ENCODE measurements at places on chromosomes 3 and 15.

DNA sequence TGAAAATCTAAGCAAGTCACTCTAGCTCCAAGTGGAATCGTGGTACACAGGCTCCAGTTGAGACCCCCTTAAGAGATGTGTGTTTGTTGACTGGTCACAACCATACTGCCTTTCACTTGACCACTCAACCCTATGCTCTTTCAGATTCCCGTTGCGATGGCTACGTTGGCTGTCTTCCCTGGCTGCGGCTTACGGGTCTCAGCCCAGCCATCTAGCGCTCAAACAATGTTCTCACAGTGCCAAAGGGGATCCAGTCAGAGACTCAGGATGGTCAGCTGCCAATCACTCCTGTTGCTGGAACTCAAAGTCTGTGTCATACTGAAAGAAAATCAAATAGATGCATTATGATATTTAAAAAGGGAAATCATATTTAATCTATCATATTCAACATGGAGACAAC lies 237.6 kb downstream of the ITPR1 start:
- no peak for DNase-seq

DNA sequence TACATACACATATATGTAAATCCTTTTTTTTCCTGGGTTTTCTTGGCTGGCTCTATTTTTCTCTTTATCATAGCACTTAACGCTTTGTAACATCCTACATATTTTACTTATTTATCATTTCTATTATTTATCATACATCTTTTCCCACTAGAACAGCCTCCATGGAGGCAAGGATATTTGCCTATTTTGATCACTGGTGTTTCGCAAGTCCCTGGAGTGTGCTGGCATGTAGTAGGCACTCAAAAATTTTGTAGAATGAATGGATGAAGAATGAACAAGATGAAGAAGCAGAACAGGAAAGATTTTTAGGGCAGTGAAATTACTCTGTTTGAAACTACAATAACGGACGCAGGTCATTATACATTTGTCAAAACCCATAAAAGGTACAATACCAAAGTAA lies 83.0 kb upstream of the PTX3 start:
- DNase-seq, result no peak

GRCh38 chr3:100600181-100601042 lies 9.0 kb upstream of the ADGRG7 start:
- DNase-seq, result no peak

GRCh38 chr3:147904421-147904820 lies 495.3 kb downstream of the ZIC1 start:
- no peak for DNase-seq

GRCh38 chr3:79011821-79012529 lies 755.8 kb downstream of the ROBO1 start:
- DNase-seq, result no peak

DNA sequence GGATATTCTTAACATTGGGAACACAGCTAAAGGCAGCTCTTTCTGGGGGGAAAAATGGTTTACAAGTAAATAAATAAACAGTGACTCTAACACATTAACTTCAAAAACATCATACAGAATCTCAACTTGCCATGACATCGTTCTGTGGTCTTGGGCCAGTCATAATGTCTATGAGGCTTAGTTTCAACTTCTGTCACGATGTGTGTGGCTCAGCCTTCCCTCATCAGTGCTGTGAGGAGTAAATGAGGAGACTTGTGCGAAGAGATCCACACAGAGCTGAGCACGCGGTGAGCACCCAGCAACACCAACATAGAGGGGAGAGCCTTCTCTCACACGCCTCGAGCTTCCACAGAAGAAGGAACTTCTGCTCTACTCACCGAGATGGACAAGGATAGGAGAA lies 49.0 kb downstream of the DZIP1L start:
- DNase-seq, result no peak

DNA sequence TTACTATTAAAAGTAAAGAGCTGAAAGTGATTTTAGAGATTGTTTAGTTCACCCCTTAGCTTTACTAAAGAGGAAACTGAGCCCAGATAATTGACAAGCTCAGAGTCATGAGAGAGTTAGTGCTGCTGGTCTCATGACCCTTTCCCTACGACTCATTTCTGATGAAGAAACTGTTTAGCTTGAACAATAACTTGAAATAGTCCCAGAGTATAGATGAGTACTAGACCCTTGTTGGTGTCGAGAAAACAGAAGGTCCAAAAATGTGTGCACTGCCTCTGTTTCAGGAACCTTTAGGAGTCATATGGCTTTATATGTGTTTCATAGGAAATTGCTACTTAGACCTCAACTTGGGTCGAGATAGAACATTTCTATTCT lies 58.2 kb downstream of the IL16 start:
- no peak for DNase-seq

DNA sequence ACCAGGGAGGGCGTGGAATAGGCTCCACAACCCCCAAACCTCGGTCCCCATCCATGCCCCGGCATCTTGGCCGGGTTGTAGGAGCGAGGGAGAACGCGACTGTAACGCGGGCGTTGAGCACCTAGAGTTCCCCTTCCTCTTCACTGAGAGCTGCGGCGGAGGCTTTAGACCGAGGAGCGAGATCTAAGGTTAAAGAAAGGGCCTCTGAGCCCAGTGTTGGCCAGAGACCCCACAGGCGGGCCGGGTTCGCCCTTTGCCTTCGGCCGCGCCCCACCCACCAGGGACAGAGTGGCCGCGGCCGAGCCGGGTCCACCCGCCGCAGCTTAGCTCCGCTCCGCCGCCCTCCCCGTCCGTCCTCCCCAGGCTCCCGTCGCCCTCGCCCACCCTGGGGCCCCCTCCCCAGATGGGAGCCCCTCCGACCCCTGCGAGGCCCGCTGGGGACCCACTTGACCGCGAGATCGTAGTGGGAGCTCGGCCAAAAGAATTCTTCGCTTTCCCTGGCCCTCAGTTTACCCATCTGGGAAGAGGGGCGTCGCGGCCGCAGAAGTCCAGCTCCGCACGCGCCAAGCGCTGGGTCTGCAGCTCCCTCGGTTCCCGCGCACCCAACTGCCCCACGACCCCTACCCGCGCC lies 425 bp downstream of the ANPEP start:
- no peak for DNase-seq

DNA sequence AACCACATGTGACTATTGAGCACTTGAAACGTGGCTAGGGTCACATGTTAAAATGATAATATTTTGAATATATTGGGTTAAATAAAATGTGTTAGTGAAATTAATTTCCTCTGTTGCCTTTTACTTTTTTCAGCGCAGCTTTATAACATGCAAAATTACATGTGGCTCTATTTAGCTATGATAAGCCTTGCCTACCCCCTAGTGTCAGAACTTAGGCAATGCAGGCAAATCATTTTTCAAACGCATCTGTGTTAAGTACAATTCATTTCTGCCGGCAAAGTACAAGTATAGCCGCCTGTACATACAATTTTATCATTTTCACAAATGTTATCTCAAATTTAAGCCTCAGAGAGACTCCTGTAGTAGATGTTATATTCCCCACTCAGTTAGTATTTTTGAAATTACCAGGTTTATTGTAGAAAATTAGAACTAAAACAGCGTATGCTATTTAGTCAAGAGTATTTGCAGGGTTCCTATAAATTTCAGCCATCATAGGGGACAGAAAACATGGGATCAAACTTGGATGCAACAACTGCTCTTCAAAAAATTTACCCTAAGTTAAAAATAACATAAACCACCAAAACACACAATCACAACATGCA lies 56.1 kb downstream of the TAFA4 start:
- no peak for DNase-seq

DNA sequence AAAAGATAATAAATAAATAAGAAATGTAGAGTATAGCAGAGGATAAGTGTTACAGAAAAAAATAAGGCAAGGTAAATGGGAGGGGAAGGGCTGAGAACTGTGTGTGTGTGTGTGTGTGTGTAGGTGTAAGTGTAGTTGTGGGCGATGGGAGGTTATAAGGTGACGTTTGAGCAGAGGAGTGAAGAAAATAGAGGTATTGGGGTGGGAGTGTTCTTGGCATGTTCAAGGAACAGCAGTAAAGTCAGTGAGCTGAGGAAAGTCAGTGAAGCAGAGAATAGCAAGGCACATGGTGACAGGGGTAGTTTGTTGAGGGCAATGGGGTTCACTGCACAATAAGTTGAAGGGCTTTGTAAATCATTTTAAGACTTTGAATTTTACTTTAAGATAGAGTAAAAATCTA lies 30.9 kb upstream of the ZNF148 start:
- DNase-seq, result no peak

DNA sequence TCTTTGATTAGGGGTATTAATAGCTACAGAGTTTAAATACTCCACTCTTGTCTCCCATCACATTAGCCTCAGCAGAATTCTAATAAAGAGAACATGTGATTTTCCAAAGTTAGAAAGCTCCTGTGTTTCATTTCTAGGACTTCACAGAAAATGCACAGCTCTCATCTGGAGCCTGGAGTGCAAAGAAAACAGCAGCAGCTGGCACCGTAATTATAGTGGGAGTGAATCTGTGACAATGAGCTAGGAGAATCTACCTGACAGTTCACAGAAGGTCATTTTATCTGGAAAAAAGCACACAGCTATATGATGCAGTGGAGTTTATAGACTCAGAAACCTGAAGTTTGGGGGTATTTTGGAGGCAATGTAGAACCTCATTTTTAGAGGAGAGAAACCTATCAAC lies 5.4 kb upstream of the TRIM59 start:
- DNase-seq, result no peak

DNA sequence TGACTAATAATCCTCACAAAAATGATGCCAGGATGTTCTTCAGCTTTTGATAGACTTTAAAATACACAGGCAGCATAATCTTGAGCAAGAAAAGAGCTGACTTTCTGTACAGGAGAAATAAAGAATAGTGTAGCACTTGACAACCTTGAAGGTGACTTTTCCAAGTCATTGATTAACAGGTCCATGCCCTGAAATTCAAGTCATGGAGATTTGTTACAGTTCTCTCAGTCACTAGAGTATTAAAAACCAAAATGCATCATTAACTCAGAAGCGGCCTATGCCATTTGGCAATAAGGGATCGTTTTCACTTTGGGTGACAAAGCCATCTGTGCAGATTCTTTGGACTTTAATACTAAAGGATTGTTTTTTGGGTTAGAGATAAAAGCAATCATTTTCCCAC lies 692.7 kb upstream of the SGO1 start:
- no peak for DNase-seq

- no peak for DNase-seq
These were observed 48.4 kb upstream of the IP6K2 start for GRCh38 chr3:48765376-48765775.

- DNase-seq, result no peak
These were observed 341.3 kb downstream of the TBL1XR1 start for GRCh38 chr3:176855901-176856486.

DNA sequence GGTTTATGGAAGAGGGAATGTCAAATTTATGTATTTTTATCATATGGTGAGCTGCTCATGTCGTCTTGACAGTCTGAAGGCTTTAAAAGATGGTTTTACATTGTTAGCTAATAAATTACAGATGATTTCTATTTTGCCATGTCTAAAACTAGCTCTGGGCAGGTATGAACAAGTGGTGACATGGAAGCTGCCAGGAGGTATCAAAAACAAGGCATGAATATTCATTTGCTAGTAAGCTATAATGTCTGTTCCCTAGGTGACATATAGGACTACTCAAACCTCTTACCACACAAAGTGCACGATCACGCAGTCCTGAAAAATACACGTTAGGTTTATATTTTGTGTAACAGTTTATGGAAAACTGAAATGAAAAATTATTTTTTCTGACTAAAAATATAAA lies 34.8 kb downstream of the ST3GAL6 start:
- no peak for DNase-seq

DNA sequence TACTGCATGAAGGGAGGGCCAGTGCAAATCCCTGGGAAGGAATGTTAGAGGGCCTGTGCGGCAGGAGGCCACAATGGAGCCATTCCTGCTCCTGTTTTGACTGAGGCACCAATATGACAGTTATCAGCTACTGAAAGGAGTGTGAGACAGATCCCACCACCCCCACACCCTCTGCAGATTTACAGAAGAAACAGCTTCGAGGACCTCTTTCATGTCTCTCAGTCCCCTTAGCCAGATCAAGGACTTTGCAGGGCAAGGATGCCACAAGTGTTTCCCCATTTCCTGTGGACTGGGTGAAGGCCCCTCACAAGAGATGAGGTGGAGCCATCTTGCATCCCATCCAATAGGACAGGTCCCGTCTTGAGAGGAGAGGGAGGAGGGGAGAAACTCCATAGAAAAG lies 48.5 kb upstream of the RASGRP1 start:
- DNase-seq, result no peak
